ENCODE measurements at places on chromosomes 2 and 18.

DNA sequence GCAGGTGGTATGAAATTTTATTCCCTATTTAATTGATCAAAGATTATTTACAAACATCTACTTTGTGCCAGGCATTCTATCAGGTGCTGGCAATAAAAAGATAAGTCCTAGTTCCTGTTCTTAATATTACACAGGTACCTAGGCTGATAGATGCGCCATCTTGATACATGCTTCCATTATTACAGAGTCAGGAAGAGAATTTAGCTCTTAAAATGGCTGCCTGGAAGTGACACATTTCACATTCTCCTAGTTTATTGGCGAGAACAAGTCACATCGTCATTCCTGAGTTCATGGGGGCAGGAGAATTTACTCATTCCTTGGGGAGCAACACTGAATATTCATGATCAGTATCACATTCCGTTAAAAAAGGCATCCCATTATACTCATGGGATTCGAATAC, 1.1 kb upstream of the DARS1 start:
- DNase-seq = no peak

DNA sequence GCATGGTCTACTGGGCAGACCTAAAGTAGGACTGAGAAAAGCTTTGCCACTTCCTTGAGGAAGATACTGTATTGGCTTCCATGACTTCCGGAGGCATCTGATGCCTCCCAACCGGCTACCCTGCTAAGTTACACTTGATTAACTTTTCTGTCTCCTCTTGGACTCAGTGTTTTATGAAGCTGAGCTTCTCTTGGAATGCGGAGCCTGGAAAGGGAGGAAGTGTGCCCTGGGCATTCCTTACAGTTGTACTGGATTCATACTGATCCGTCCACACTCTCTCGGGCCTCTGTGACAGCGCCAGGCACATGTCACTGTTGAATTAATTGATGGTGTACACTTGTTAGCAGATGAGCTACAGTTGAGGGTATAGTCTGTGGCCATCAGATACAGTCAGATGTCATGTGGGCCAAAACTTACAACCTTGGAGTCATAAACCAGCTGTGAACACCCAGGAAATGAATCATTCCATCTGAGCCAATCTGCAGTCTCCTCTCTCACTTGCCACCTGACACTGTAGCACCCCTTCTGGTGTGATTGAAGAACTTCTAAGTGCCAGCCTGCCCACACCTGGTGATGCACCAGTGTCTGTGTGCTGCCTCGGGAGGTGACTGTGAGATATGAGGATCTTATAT, 122.5 kb downstream of the FHOD3 start:
- no peak for DNase-seq

DNA sequence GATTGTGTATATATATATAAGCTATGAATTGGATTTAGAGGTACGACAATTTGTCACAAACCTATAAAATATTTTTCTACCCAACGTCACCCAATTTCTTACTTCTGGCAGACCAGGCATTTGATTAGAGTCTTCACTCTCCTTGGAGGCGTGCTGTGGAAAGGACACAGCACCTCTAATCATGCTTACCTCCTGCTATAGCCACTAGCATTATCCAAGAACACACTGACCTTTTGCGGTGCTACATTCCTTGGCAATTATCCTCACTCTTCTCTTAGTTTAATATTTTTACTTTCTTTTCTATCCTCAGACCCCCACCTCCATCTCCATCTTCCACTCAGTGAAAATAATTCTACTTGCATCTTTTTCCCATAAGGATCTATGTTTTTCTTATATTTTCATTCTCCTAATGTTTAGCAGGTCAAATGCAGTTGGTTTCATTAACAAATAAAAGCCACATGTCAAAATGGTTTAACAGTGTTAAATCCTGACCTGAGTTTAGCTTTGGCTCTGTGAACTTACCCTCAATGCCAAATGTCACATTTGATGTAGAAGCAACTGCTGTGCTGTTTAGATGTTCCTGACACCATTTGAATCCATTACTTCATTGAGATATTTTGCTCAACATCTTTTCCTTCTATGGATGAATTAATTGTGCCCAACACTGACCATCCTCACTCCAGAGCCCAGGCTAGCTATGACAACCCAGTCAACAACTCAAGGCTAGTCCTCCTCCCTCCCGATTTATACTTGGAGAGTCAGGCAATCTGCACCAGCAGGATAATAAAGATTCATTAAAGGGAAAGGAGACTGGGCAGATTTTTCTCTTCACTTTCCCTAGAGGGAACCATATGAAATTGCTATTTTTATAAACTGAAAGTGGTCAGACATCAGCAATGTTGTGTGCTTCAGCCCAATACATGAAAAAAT, 240.5 kb downstream of the MREG start:
- DNase-seq = no peak

DNA sequence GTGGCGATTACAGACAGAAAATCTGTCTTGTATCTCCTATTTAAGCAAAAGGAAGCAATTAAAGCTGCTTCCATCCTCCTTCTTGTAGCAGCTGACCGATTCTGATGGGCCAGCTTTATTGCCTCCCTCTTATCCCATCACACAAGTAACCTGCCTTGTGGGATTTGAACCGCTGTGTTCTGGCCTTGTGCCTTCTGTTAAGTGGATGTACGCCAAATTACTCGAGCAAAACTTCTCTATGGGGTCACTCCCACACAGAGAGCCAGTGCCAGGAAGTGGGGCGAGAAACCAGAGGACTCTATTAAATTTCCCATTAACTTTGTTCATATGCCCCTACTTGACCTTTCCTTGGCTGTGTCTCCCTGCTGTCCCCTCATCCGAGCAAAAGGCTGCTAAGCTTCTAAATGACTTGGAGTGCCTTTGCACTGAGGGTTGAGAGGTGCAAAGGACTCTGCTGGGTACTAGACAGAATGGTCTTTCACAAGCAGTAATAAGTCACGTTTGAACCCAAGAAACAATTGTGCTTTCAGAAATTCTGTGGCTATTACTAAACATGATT, 672.5 kb downstream of the MBD2 start:
- DNase-seq = no peak

- DNase-seq = no peak
Observed at GRCh38 chr2:74328074-74328473, 15.1 kb downstream of the SLC4A5 start.

DNA sequence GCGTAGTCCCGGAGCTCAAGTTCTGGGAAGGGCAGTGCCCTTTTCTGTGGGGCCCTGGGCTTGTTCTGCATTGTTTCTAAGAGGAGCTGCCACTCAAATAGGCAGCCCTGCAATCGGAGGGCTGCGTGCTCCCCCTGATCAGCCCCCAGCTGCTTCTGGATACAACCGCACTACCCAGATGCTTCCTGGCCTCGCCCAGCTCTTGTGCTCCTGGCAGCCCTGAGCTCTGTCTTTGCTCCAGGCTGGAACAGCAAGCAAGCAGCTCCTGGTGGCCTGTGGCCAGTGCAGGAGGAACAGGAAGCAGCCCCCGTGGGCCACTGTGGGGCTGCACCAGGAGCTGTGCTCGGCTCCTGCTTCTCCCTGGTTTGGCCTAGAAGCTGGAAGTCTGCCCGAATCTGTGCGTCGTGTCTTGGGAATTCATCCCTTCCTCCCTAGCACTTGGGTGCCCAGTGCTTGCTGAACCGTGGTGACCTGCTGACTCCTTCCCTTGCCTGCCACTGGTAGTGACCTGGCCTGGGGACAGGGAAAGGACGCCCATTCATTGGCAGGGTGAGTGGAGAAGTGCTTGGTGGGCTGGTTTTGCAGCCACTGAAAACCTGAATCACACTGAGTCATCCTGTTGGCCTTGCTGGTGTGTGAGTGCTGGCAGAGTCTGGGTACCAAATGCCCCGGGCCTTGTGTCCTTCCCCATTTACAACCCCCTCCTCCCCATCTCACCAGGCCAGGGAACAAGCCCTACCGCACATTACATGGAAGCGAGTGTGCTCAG, 27.3 kb upstream of the NTSR2 start:
- DNase-seq = no peak

- DNase-seq = no peak
Observed at GRCh38 chr2:24818721-24819167, 25.5 kb downstream of the CENPO start.

DNA sequence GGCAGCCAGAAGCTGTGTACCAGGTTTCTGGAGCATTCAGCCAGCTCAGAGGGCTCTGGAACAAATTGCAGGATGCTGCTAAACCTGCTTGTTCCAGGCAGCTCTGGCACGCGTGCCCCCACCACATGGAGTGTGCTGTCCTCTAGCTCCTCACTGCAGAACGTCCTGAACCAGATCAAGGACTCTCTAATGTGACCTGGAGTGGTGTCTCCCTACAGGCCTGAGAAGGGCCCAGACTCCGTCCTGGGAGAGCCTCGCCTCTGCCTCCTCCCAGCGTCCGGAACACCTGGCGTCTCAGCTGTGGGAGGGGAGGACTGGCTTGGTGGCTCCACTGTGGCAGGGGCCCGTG, 115.6 kb upstream of the GPC1 start:
- no peak for DNase-seq

DNA sequence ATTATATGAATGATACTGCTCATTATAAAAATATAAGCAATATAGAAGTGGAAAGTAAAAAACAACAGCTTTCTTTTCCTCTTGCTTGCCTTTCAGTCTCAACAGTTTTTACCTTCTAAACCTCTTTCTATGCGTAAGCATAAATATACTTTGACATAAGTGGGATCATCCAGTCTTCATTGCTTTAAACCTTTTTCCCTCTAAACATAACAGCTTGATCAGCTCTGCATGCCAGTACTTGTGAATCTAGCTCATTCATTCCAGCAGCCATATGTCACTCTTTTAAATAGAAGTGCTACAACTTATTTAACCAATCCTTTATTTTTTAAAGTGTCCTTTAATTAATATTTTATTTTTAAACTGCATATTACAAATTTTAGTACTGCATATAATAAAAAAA, 88.1 kb downstream of the TTC27 start:
- no peak for DNase-seq

GRCh38 chr2:178449700-178450523, 1.1 kb downstream of the PRKRA start:
- DNase-seq = no peak

- no peak for DNase-seq
Observed at GRCh38 chr18:40877096-40877495, 1077.9 kb upstream of the PIK3C3 start.

DNA sequence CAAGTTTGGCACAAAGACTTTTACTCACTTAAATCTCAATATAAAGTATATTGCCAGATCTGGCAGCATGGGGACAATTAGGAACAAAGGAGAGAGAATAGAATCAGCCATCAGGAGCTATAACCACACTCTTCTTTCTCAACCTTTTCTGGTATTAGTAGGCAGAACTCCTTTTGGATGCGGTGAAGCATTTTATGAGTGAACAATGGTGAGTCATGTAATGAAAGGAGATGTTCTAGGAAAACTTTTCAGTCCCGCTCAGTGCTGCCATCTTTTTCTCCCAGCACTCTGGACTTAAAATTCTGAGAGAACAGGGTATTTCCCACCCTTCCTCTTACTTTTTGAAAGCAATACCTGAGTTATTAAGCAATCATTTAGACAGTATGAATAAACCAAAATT, 32.2 kb downstream of the PLEKHA3 start:
- no peak for DNase-seq

DNA sequence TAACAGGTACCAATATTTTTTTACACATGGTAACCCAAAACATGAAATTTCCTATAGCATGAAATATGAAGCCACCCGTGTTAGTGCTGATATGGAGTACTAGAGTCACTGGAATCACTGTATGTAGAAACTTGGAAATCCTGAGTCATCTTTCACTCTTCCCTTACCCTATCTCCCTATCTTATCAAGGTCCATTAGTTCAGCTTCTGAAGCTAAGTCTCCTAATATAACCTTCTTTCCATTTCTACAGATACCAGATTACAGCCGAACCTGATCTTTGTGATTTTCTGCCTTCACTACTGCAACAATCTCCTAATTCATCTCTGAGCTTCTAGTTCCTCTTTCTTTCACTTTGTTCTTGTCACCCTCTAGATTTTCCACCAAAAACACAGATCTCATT, 59.0 kb downstream of the SEPTIN10 start:
- no peak for DNase-seq

DNA sequence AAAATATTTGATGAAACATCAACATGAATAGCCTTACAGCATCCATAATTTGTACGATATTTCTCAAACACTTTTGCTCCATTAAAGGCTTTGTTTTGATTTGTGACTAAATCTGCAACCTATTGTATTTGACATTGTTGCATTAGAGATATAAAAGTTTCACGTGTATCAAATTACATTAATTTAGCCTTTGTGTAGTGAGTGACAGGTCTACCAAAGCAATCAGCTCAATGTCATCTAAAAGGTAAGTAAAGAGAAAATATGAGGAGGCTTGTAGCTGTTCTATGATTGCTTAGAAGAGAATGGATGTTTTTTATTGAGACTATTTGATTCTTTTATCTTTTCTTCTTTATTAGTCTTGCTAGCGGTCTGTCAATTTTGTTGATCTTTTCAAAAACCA, 430.2 kb downstream of the GALR1 start:
- DNase-seq = no peak

DNA sequence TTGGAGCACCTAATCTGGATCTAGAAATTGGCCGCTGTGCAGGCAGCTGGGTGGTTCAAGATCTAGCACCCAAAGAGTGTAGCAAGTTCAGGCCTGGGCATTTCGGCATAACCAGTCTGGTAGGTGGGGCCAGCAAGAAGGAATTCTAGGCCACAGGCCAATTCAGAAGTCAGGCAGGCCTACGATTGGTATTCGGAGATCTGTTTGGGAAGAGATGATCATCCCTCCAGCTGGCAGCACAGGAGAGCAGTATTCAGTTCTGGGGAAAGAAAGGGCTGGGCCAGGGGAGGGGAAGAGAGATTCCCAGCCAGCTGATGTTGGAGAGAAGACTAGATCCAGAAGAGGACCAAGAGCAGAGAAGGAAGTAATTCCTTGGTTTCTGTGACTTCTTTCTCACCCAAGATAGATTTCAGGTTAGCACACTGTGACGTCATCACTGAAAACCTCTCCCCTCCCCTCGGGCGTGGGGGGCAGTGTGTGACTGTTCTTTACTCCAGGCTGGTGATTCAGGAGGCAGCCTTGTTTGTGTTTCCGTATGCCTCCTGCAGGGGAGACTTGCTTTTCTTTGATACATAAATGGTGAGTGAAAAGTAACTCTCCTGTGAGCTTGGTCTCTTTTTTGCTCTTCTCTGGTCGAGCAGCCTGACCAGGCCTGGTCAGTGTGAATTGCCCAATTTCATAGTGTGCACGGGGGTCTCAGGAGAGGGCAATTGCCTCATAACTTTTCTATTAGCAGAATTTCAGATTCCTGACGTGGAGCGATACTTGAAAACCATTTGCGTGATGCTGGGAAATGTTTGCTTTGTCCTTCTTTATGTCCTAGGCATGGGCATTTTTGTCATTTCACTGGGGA, 61.1 kb downstream of the MEIS1 start:
- no peak for DNase-seq

DNA sequence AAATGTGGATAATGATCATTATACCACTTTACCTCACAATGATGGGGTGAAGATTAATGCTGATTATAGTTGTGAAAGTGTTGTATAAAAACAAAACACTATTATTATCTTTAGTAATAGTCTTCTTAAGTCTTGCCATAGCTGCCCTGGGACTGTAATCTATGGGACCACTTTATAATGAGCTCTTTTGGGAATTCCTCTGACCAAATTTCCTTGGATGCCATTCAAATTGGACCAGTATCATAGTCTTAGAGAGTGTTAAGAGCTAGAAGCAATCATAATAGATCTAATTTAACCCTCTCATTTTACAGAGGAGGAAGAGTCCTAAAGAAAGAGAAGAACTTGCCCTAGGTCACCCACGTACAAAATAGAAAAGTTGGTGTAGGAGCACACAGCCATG, 457.7 kb upstream of the SLC14A2 start:
- DNase-seq = no peak
